AG20443 (cell line): ENCODE measurements at places on chromosomes 3 and 15.

- peak; percentile 51 for DNase-seq
Observed at GRCh38 chr3:100777271-100777670, 68.0 kb downstream of the TFG start.

- no peak for DNase-seq
Observed at GRCh38 chr15:40325188-40325587, 1.7 kb downstream of the INAFM2 start.

GRCh38 chr3:116276675-116277074, 168.6 kb downstream of the LSAMP start:
- DNase-seq, result no peak

DNA sequence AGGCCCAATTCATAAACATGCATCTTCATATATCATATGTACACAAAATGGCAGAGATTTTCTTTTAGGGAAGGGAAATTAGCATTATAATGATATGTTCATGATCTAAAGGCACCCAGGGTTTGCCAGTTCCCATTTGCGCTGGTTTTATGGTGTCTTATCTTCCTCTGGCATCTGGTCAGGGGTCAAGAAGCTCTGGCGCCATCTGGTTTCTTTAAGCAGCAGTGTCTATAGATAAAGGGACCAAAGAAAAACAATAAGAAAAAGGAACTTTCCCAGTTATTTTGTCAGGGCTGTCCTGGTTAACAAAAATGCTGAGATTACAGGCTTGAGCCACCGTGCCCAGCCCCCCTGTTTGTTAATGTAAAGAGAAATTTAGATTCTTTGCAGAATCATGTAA, 3.3 kb upstream of the DCP1A start:
- DNase-seq, result no peak

GRCh38 chr15:63348392-63348791, 33.3 kb downstream of the CA12 start:
- peak; percentile 81 for DNase-seq

DNA sequence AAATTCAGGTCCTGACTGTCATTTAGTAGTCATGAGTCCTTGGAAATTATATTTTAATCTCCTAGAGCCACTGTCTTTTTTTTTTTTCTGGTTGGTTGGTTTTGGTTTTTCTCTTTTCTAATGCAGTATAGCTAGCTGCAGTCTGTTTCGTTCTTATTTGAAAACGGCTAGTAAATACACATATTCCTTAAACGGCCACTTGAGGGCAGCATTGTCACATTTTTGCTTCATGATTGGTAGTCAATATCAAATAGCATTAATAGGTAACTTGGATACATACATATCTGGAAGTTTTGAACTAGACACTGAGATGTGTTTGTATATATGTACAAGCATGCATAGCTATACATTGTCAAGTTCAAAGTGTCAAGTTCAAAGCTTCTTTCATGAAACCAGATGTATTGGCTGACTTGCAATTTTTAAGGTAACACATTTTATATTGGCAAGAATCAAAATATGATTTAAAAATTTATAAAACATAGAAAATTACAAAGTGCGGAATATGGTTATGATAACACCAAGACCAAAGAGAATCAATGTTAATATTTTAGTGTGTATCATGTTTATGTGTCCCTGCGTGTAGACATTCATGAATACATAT, 22.5 kb downstream of the GABRA5 start:
- DNase-seq, result peak; percentile 46

DNA sequence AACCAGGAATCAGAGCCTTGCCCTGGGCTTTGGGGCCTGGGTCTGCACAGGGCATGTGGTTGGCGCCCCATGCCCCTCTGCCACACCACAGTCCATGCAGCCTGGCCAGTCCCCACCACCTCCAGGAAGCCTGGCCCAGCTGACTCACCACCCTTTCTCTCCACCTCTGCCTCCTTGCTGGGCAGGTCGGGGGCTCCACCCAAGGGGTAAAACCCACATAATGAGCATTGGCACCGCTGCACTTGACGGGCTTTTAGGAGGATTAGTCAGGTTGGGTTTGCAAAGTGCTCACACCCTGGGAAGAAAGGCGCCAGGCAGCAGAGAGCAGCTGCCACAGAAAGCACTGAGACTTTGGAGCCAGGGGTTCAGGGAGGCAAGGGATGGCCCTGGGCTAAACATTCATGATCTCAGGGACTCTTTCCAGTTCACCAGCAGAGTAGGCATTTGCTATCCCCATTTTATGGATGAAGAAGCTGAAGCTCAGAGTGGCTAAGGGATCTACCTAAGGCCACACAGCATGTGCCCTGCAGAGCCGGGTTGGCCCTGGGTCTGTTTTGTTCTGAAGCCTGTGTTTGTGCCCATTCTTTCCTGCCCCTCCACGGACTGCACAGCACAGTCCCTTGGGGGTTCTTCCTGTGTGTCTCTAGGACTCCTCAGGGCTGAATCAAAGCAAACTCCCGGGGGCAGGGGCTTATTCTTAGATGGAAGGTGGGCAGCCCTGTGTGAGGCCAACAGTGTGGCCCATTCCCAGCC, 113.4 kb downstream of the ETFA start:
- no peak for DNase-seq

DNA sequence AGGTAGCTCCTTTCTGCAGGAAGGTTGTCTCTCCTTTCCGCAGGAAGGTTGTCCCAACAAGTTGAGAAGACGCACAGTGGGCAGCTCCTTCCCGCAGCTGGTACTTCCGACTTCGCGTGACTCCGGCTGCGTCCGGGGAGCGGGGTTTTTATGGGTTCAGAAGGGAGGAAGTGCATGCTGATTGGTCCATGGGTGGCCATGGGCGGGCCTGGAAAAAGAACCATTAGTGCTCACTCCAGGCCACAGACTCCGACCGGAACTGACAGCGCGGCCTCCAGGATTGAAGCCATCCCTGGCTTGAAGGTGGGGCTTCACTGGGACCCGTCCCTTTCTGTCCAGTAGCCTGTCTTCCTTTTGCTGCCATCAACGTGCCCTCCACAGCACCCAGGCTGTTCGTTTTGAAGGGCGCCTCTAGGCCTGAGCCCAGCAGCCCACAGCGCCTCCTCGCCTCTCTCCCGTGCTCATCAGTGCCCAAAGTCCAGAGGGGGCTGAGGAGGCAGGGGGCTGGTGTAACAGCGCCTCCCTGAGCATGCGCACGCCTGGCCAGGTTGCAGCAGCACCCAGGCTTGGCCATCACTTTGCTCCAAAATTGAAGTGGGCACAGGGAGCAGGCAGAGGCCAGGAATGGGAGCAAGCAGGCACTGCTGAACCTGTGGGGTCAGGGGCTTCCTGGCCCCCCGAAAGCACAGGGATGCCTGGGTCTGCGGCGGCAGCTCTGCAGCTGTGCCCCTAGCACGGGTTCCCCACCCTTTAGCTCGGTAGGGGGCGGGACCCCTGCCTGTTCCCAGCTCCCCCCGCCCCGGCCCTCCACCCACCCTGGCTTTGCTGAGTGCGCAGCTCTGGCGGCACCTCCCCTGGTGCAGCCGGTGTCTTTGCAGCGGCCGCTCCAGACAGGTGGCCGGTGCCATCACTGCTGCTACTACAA, 330.6 kb upstream of the MCTP2 start:
- DNase-seq, result no peak

DNA sequence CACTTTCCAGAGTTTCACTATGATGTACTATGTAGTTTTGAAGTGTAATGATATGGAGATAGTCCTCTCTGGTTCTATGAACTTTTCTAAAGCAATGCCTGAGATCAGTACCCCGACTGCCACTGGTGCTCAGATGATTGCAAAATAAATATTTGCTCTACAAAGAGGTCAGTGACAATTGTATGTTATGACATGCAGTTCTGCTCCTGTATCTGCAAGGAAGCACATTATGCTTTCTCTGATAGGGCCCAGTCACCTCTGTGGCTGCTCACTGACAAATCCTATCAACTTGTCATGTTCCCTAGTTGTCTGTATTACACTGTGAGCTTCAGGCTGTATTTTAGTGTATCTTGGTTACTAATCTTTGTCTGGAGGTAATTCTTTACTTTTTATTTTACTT, 362.6 kb downstream of the ROBO1 start:
- no peak for DNase-seq

- no peak for DNase-seq
Observed at GRCh38 chr15:75659928-75660645, 12.4 kb downstream of the SNX33 start.

GRCh38 chr3:172648747-172649146, 62.1 kb downstream of the NCEH1 start:
- peak; percentile 31 for DNase-seq

DNA sequence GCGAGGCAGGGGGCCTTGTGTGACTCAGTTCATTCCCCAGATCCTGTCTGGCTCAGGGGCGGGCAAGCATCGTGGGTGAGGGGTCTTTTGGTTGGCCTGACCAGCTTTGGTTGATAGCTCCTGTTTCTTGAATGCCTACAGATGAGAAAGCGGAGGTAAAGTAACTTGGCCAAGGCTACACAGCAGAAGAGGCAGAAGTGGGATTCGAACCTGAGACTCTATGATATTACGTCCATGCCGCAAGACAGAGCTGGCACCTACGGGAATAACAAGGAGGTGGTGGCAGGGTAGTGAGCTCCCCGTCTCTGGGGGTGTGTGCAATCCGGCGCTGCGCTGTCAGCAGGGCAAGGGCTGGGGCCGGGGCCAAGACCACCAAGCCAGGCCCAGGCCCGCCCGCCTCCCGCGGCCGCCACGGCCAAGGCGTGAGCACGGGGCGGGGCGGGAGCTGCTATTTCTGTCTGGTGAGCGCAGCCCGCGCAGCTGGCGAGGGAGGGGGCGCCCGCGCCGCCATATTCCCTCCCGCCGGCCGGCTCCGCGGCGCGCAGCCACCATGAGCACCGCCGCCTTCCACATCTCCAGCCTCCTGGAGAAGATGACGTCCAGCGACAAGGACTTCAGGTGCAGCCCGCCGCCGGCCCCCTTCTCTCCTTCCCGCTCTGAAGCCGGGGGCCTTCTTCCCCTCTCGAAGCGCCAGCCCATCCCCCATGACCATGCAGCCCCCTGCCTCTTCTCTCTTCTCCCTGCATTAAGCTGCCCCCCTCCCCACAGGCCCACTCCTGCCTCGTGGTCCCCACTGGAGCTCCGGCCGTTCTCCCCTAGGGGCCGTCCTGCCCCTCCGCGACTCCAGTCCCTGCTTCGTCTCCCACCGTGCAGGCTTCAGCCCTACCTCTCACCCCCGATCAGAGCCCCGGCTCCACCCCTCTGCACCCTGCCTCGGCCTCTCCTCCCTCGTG, at the start of gene CAND2:
Gene CAND2, plus strand, starts transcription at position 510 of the 953 bp plus-strand sequence. Its CDS starts 41 bp downstream, at position 551.
- DNase-seq, result peak; percentile 78

DNA sequence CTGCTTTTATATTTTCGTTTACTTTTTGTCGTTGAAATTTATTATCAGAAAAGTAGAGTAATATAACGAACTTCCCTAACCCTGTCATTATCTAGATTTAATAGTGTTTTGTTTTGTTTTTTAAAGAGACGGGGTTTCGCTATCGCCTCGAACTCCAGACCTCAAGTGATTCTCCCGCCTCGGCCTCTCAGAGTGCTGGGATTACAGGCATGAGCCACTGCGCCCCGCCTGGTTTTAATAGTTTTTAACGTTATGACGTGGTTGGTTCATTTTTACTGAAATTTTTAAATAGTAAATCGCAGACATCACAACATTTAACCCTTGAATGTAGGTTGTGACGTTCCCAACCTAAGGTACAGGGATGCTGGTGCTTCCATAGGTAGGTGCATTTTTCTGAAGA, 1.0 kb downstream of the NGRN start:
- DNase-seq, result no peak

DNA sequence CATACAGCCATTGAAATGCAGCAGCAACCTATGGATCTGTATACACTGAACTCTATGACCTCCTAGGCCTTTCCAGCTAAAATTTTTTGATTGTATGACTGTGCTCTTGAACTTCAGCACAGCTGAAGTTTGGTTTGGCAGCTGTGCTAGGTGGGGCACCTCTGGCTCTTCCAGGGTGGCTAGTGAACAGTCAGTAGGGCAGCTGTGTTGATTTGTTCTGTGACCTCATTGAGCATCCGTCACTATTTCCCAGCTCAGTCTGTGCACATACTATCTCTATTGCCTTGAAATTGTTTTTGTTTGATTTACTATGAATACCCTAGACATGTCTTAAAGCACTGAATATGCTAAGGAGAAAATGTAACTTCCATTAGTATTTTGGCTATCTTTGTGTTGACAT, 363.2 kb upstream of the NAALADL2 start:
- peak; percentile 40 for DNase-seq

DNA sequence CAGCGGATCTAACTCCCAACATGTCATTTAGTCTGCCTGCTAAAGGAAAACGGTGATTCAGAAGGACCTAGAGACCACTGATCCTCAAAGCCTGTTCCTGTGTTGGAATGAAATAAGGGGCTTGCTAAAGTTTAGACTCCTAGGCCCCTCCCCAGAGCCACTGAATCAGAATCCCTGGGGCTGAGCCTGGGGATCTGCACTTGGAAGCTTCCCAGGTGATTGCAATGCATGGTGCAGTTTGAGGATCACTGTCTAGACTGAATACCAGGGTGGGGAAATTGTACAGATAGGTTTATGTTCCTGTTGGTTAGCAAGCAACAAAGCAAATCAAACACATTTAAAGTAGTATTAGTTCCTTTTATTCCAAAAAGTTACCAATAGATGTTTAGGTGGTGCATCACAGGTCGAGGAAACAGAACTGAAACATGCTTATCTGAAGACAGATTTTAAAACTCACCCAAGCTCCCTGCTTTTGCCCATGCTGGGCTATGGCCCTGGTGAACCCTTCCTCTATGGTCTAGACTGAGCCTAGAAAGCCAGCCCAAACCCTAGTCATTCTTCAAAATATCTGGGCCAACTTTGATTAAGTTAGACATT, 29.6 kb upstream of the SPTBN5 start:
- DNase-seq, result no peak

DNA sequence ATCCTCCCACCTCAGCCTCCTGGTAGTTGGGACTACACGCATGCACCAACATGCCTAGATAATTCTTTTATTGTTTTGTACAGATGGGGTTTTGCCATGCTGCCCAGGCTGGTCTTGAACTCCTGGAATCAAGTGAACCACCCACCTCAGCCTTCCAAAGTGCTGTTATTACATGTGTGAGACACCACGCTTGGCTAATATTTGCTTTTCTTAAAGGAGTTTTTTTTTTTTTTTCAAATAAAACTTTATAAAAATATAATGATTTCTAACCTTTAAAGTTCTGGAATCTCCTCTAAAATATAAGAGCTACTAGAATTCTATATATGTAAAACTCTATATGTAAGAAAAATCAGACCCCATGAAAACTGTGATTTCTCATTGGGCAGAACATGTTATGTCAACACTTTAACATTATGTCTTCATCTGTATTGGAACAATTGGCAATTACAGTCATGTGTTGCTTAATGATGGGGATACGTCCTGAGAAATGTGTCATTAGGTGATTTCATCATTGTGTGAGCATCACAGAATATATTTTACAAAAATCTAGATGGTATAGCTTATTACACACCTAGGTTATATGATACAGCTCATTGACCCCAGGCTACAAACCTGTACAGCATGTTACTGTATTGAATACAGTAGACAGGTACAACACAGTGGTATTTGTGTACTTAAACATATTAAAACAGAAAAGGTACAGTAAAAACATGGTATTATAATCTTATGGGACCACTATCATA, 377.0 kb downstream of the PLCL2 start:
- DNase-seq, result no peak

DNA sequence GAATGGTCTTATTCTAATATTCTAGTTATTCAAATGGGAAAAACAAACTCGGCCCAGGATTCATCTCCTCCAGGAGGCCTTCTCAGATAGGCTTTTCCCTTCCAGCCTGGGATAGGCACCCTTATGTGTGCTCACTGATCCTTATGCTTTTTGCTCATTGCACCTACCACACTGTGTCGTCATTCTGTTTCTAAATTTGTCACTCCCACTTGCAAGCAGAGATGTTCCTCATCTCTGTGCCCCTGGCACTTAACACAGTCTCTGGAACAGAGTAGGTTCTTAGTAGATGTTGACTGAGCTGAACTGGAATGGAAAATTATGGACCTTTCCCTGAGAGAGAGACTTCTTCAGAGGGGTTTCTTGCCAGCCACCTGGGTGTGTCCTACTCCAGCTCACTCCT, 18.7 kb upstream of the SPG11 start:
- DNase-seq, result no peak
